ENCODE measurements at places on chromosomes 7 and 10.

- DNase-seq, result no peak
These were observed 187.0 kb upstream of the GHITM start for GRCh38 chr10:83952314-83952713.

DNA sequence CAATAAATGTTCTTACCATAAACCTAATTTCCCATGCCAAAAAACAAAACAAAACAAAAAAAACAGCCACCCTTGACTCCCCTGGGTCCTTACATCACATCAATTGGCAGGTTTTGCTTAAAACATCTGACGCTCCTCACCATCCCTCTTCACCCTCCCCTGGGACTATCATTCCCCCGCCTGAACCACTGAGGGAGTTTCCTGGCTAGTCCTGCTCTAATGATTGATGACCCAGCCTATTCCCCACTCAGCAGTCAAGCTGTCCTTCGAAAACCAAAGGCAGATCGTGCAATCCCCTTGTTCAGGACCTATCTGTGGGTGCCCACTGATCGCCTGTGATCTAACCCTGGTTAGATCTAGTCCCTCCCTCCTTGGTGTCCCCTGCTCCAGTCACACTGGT is 11.2 kb upstream of the FRMPD2 start:
- no peak for DNase-seq

DNA sequence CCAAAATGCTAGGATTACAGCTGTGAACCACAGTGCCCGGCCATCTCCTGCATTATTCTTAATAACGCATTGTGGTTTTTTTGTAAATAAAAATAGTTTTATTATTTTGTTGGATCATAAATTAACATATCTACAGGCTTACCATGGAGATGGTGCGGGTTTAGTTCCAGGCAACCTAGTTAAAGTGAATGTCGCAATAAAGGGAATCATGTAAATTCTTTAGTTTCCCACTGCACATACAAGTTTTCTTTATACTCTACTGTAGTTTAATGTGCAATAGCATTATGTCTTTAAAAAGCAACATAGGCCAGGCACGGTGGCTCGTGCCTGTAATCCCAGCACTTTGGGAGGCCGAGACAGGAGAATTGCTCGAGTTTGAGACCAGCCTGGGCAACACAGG is 2.4 kb downstream of the PRKRIP1 start:
- no peak for DNase-seq

- DNase-seq, result no peak
These were observed 53.0 kb downstream of the PHF14 start for GRCh38 chr7:11026452-11027359.

DNA sequence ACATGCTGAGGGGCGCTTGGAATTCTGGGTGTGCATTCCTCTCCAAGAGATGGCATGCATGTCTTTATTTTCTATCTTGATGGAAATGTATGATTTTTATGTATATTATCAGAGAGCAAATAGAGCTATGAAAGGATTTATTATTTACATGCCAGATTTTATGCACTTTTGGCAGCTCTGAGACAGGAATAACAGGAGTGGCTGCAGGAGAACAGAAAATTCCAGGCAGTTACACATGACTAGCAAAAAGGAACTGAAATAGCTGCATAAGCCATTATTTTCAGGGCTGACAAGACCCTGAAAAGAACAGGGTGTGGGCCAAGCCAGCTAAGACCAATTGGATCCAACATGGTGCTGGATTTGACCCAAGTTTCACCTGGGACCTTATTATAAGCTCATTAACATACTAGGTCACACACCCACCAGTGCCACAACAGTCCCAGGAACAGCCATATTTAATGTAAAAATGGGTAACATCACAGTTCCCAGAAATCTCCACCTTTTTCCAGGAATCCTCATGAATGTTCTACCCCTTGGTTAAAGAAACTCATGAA is 43.2 kb upstream of the ACSL5 start:
- DNase-seq, result no peak

GRCh38 chr7:618539-619367 is 99.1 kb upstream of the PDGFA start:
- peak; percentile 74 for DNase-seq

DNA sequence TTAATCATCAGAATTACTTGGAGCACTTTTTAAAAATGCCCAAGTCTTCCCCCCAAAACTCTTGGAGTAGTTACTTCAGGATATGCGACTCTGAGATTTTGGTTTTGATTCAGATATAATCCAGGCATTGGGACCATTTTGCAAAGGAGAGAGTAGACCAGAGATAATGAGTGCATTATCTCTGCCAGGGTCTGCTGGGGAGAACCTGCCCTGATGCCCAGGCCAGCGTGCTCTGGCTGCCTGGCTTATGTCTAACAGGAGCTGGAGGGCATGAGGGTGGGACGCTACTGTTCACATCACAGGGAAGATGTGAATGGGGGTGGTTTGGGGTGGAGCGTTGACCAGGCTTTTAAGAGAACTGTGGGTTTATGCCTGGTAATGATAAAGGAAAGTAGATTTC is 336.2 kb downstream of the DPP6 start:
- no peak for DNase-seq

GRCh38 chr7:150956395-150957132 is 21.6 kb downstream of the KCNH2 start:
- DNase-seq, result no peak

DNA sequence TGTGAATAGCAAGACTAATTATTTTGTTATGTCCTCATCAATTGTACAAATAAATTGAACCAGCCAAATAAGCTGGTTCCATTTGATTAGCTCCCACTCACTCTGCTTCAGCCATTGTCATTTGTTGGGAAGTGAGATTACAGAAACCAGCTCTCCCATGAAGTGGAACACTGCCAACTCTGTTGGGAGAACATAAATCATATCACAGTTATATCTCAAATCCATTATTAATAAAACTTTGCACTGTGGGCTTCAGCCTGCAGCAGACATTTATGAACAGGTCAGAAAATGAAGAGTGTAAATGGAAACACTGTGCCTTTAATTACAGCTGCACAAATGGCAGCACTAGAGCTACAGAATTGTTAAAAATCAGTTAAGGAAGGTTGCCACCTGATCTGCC is 46.7 kb upstream of the TEX47 start:
- no peak for DNase-seq

DNA sequence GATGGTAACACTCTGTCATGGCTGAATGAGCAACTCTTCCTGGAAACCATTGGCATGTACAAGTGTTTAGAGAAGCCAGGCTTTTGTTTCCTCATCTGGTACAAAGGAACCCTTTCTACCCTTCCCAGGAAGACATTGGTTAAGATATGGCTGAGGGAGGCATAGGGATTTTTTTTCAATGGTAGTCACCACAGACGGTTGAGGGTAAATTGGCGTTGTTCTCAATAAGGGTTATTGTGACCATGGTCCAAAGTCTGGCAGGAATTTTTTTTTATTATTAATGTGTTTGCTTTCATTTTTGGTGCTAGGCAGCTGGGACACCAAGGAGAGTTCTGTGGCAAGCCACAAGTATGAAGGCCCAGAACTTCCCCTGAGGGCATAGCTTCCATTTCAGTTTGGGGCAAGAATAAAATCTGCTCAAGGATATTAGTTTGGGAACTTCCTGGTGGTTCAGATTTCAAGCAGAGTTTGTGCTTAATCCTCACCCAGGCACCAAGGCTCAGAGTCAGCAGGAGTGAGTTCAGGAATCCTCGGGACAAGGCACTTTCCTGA is at the start of gene PLEKHS1:
Gene PLEKHS1 (plus strand): TSS at position 502 of the 552 bp plus-strand sequence. CDS start 3,596 bp downstream, outside the sequence.
- no peak for DNase-seq
